ENCODE measurements at places on chromosomes 16 and 17.

DNA sequence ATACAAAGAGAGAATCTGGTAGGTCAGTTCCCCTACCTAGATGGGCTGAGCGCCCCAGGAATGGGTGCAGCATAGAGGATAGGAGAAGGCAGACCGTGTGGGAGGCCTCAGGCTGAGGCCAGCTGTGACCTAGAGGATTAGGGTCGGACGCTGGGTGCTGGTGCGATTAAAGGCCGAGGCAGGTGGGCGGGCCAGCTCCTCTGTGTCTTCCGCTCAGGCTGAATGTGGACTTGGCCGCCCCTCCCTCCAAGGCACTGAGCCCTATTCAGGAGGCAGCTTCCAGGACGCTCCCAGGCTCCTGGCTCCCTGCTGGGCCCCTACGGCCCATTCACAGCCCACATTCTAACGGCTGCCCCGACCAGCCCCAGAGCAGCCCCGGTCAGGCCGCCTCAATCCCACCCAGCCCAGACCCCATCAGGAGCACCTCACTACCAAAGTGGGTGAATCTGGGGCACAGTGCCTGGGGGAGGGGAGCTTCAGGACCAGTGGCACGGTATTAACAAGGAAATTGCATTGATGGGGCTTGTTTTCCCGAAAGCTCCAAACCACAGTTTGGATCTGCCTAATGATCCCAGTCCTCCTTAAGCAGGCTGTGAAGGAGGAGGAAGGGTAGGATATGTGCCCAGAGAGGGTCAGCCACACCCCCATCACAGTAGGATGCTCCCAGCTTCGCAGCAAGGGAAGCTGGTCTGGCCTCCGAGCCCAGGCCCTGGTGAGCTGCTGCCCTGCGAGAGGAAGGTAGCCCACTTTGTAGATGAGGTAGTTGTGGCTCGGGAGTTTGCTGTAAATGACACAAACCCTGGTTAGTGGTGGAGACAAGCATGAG lies 14.5 kb downstream of the RHBDL3 start:
- no peak for DNase-seq

DNA sequence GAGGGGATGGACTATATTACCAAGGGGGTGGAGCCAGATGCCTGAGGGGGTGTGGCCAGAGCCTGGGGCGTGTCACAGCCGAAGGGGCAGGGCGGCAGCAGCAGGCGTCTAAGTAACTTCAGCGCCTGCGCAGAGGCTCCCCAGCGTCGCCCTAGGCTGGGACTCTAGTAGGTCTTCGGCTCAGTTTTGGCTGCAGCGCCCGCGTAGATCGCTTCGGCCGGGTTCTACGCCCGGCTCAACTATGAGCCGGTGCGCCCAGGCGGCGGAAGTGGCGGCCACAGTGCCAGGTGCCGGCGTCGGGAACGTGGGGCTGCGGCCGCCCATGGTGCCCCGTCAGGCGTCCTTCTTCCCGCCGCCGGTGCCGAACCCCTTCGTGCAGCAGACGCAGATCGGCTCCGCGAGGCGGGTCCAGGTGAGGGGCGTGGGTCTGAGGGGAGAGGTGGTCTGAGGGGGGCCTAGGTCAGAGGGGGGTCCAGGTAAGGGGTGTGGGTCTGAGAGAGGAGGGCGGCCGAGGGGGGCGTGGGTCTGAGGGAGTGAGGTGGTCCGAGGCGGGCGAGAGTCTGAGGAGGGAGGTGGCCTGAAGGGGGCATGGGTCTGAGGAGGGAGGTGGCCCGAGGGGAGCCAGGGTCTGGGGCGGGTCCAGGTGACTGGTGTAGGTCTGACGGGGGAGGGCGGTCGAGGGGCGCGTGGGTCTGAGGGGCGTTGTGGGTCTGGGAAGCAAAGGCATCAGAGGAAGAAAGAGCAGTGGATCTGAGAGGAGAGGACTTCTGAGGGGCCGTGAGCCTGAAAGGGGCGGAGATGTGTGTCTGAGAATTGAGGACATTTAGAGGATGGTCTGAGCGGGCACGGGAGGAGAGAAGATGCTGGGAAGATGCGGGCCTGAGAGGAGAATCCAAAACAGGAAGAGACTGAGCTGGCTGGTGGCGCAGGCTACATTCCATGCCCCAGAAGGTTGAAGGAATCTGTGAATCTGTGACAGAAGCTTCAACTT lies at the start of gene LPCAT2:
Gene LPCAT2, plus strand, starts transcription at position 132 of the 991 bp plus-strand sequence. Its CDS starts 110 bp downstream, at position 242.
- DNase-seq = no peak

DNA sequence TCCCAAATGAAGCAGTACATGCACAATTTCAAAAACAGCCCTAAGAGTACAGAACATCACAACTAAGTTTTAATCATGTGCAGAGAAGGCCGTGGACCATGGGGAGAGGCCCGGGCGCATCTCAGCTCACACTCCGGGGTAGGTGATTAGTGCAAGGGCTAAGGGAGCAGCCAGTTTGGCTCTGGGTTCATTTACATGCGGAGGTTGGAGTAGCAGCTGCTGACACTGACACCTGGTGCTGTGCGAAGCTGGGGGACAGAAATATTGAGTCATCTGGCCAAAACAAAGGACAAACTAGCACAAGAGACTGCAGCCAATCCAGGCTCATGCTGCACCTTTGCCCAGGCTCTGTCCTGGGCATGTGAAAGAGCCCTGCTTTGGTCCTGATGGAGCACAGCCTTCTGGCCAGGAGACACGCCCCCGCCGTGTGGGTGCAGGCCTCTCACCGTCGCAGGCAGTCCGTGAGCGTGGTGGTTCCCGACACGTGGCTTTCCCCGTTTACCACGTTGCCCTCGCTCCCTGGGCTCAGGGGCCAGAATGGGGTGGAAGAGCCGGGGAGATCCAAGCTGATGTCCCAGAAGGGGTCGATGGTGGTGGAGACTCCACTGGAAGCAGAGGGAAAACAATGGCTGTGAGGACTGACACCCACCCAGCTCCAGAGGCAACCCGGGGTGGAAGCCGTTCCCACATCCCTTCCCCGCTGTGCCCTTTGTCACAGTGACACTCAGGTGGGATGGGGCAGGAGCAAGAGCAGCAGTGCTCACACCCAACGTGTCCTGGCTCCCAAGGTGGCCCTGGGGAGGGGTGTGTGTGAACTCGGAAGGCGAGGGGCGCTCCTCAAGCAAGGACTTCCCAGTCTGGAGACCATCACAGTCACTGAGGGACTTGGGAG lies 31.9 kb downstream of the USP22 start:
- DNase-seq = no peak

- no peak for DNase-seq
Observed at GRCh38 chr17:6304894-6305612, 129.9 kb downstream of the AIPL1 start.

GRCh38 chr16:66402166-66402565 lies 24.9 kb upstream of the BEAN1 start:
- DNase-seq = no peak

DNA sequence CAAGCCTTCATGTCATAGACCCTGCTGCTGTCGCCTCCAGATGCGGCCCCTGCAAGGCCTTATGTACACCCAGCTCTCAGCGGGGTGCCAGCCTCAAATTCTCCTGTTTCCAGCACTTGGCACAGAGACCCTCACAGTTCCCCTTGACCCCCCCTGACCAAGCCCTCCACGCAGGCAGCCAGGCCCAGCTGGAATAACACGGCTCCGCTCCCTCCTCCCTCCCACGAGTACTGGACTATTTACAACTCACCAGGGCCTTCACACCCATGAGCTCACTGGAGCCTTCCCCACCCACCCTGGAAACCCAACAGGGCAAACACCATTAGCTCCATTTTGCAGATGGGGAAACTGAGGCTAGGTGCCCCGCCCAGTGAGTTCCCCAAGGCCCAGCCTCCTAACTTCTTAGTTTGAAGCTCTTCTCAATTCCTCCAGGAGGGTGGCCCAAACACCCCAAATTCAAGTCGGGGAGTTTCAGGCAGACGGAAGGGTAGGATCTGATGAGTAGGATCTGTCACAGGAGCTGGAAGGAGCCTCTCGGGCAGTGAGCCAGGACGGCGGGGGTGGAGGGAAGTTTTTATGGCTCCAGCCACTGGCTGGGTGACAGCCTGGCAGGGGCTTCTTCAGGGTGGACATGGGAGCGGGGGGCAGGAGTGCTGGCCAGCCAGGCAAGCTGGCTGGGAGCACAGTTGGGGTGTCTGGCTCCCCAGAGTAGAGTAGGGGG lies 17.5 kb upstream of the DLX4 start:
- DNase-seq = no peak

- no peak for DNase-seq
Observed at GRCh38 chr17:34386343-34386696, 23.3 kb upstream of the CCL1 start.

DNA sequence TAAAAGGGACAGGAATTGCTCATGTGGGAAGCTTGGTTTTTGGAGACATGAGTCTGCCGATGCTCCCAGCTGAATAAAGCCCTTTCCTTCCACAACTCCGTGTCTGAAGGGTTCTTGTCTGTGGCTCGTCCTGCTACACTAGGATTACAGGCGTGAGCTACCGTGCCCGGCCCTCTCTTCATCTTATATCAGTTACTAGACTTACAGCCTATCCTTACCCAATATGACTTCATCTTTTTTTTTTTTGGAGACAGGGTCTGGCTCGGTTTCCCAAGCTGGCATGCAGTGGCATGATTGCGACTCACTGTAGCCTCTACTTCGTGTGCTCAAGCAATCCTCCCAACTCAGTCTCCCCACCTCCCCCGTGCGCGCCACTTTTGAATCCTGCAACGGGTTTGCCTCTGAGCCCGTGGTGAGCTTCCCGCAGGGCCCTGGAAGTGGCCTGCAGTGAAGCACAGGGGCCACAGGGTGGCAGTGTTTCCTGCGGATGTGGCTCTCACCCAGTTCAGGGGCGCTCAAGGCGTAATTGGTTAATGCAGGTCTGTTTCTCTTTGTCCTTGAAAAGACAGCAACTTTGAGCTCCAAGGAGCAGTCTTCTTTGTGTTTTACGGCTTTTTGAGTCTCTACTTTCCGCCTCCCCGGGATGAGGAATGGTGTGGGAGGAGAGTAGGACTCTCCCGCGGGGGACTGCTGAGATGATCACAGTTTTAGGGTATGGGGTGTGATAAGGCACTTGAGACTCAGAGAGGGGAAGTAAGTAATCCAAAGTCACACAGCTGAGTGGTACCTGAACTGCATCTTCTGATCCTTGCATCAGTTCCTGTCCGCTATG lies 22.7 kb upstream of the GPRC5B start:
- DNase-seq = peak; percentile 79

- no peak for DNase-seq
Observed at GRCh38 chr17:81378941-81379511, 16.2 kb upstream of the BAHCC1 start.

DNA sequence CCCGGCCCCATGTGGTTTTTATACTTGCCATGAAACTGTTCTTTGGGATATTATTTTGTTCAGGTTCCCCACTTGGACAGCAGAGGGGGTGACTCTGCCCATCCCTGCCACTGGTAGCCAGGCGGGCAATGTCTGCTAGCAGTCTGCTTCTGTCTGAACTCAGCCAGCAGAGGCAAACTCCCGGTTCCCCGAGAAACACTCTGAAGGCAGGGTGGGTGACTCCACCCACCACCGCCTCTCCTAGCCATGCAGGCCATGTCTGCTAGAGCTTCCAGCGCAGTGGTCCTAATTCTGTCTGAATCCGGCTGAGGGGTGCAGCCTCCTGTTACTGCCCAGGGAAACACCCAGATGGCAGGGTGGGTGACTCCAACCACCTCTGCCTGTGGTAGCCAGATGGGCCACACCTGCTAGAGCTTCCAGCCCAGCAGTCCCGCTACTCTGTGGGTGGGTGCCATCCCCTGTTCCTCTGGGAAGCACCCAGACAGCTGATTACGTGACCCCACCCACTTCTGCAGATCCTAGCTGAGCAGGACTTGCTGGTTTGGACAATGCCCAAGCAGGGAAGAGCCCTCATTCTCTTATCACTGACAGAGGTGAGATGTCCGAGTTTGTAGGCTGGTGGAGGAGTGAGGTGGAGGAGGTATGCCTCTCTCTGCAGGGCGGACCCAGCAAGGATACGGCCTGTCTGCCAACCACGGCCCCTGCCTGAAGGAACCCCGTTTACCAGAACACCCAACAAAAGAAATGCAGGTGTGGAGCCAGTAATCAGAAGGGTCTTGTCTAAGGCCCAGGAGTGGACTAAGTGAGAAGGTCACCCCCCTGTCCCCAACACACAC lies 22.4 kb downstream of the NLRP1 start:
- no peak for DNase-seq

DNA sequence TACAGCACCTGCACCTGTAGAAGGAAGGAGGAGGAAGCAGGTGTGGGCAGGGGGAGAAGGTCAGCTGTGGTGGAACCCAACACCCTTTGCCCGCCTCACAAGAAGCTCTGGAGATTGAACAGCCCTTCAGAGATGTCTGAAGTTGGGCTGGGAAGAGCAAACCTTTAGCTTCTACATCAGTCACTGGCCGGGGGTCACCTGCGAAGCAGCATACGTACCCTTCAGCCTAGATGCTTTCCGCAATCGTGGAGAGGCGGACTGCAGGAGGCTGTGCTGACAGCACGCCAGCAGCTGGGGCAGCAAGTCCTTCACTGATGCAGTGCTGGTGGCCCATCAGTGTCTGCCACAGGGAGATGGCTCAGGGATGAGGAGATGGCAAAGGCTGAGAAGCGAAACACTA lies 5.2 kb upstream of the HS3ST3B1 start:
- DNase-seq = no peak

GRCh38 chr17:44901411-44901921 lies 2.2 kb upstream of the EFTUD2 start:
- DNase-seq = no peak

DNA sequence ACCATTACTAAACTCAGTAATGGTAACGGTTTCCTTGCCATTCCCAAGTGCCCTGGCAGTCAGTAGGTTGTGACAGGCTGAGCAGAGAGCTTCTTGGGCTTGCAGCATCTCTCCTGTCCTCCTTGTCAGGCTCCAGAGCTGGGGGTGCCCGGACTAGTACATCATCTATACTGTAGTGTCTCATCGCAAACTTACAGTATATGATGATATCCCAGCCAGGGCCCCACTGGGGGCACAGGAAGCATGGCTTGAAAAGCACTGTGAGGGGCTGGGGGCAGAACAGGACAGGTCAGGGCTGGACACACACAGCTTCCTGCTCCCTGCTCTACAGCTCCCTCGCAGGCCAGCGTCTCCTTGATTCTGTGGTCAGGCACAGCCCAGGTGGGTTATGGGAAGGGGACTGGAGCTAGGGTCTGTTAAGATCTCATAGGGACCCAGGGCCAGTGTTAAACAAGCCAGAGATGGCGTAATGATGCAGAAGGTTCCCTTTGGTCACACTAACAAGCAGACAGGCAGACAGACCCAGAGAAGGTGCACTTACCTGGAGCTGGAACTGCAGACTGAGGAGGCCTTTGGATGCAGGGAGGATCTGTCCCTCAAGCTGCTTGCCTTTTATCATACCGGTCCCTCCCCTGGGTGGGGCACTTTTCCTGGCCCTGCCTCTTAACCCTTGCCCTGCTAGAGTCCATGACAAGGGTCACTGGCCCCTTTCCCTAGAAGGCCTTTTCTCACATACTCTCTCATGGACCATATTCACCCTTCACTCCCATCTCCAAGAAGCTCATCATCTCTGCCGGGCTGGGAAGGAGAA lies 6.8 kb downstream of the ERAL1 start:
- DNase-seq = no peak

GRCh38 chr17:80720610-80721577 lies 176.3 kb downstream of the RPTOR start:
- DNase-seq = no peak

GRCh38 chr16:51268237-51268636 lies 117.2 kb upstream of the SALL1 start:
- DNase-seq = no peak

DNA sequence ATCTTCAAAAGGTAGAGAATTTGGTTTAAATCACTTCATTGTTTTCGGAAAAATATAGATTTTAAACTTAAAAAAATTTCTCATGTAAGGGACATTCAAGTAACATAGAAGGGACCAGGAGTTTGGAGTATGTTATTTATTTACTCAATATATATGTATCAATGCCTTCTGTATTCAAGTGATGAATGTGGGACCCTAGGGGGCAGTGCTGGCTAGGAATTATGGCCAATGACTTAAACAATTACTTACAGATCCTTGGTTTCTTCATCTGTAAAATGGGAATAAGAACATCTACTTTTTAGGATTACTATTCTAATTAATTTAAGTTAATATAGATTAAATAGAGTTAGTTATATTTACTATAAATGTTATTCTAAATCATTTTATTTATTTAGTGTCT lies 886.3 kb upstream of the RBFOX1 start:
- no peak for DNase-seq
